ENCODE measurements at places on chromosomes 7 and 10. TPM values are rescaled to one million over a fixed set of nuclear protein-coding genes. Genes with fewer than 3 reads are reported as not detected.

Gene STEAP4
- total RNA-seq = 0.54 TPM

Gene ARMC3
- total RNA-seq = 2.1 TPM

Gene RAB19
- total RNA-seq = 5.1 TPM

Gene PSMG3
- 20.3 TPM for total RNA-seq

Gene WEE2
- total RNA-seq = 0.33 TPM

Gene NUTM2B
- total RNA-seq = 1.5 TPM

- peaks cover 6% of the 10 kb centered on the region for H3K4me1 ChIP-seq
- peak overlapping the region; percentile 90 for H3K4me3 ChIP-seq
- DNase-seq = peak; percentile 45
- no peak overlapping the region for H3K27ac ChIP-seq
These were observed 53.8 kb downstream of the KCTD7 start for GRCh38 chr7:66682350-66683093.

DNA sequence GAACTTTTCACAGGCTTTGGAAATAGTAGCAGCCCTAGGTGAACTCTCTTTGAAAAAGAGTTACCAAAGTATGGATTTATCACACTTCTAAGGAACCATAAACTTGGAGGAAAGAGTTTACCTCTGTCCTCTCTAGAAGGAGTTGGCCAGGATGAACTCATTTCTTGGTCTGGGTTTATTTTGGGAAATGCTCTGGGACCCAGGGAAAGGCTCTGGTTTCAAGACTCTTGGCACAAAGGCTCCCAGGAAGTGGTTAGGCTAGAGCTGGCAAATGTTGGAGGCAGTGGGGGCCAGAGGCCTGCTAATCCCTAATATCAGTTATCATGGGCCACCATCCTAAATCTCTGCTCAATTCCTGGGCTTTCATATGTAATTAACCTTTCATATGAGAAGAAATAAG, 36.3 kb upstream of the CDK6 start:
- H3K4me1 ChIP-seq = no peaks in the 10 kb centered on the region
- peaks cover 4% of the 10 kb centered on the region for H3K36me3 ChIP-seq
- no peaks in the 10 kb centered on the region for H3K27me3 ChIP-seq
- no peak overlapping the region for H3K4me3 ChIP-seq

- no peak overlapping the region for H3K27ac ChIP-seq
- no peaks in the 10 kb centered on the region for H3K4me1 ChIP-seq
- H3K4me3 ChIP-seq = no peak overlapping the region
- peaks cover 3% of the 10 kb centered on the region for H3K27me3 ChIP-seq
- no peak for DNase-seq
- H3K36me3 ChIP-seq = no peaks in the 10 kb centered on the region
These were observed 60.8 kb upstream of the HABP2 start for GRCh38 chr10:113491967-113492565.

GRCh38 chr10:4017336-4017735, 232.3 kb upstream of the KLF6 start:
- no peaks in the 10 kb centered on the region for H3K4me1 ChIP-seq
- H3K36me3 ChIP-seq = no peaks in the 10 kb centered on the region
- no peaks in the 10 kb centered on the region for H3K27me3 ChIP-seq
- DNase-seq = no peak

DNA sequence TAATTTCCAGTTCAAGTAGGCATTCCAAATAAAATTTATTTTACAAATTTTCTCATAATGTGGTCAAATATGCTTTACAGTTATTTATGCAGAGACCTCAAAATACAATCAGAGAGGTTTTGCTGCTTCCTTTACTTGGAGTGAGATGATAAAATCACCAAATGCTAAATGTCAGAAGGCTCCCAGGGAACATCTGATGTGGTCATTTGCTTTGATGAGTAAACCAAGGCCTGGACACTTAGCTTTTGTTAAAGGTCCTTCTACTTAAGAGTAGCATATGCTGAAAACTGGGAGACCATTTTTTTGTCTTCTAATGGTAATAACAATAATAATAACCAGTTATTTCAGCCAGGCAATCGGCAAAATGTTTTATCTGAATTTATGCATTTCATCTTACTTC, 60.6 kb upstream of the AKR1E2 start:
- H3K27ac ChIP-seq = no peak overlapping the region
- no peak for DNase-seq
- H3K4me3 ChIP-seq = no peak overlapping the region
- no peaks in the 10 kb centered on the region for H3K27me3 ChIP-seq
- H3K36me3 ChIP-seq = no peaks in the 10 kb centered on the region

- H3K27me3 ChIP-seq = no peaks in the 10 kb centered on the region
- DNase-seq = no peak
- peaks cover 39% of the 10 kb centered on the region for H3K4me1 ChIP-seq
These were observed 87.3 kb upstream of the STEAP1B start for GRCh38 chr7:22587322-22587721.

GRCh38 chr10:36624551-36625100, 500.8 kb upstream of the ANKRD30A start:
- no peak for DNase-seq
- H3K27me3 ChIP-seq = peaks cover 1% of the 10 kb centered on the region
- no peak overlapping the region for H3K4me3 ChIP-seq
- H3K36me3 ChIP-seq = peaks cover 5% of the 10 kb centered on the region
- H3K4me1 ChIP-seq = no peaks in the 10 kb centered on the region
- no peak overlapping the region for H3K27ac ChIP-seq

GRCh38 chr7:50832744-50833143, 50.0 kb upstream of the GRB10 start:
- H3K27ac ChIP-seq = no peak overlapping the region
- no peaks in the 10 kb centered on the region for H3K36me3 ChIP-seq
- H3K27me3 ChIP-seq = peaks cover 1% of the 10 kb centered on the region

GRCh38 chr7:151104411-151105235, 18.3 kb downstream of the AGAP3 start:
- H3K27ac ChIP-seq = no peak overlapping the region
- no peak for DNase-seq
- peak overlapping the region; percentile 1 for H3K4me3 ChIP-seq
- H3K27me3 ChIP-seq = peaks cover 8% of the 10 kb centered on the region

GRCh38 chr7:69365651-69366192, 232.6 kb upstream of the AUTS2 start:
- H3K4me3 ChIP-seq = no peak overlapping the region
- no peak overlapping the region for H3K27ac ChIP-seq
- H3K4me1 ChIP-seq = no peaks in the 10 kb centered on the region
- H3K36me3 ChIP-seq = no peaks in the 10 kb centered on the region

- DNase-seq = no peak
- no peak overlapping the region for H3K27ac ChIP-seq
- H3K4me1 ChIP-seq = peaks cover 7% of the 10 kb centered on the region
These were observed 171.2 kb downstream of the LSM5 start for GRCh38 chr7:32319012-32319382.

GRCh38 chr7:18566829-18567228, 71.3 kb downstream of the HDAC9 start:
- H3K27me3 ChIP-seq = no peaks in the 10 kb centered on the region
- no peak overlapping the region for H3K27ac ChIP-seq
- DNase-seq = no peak

DNA sequence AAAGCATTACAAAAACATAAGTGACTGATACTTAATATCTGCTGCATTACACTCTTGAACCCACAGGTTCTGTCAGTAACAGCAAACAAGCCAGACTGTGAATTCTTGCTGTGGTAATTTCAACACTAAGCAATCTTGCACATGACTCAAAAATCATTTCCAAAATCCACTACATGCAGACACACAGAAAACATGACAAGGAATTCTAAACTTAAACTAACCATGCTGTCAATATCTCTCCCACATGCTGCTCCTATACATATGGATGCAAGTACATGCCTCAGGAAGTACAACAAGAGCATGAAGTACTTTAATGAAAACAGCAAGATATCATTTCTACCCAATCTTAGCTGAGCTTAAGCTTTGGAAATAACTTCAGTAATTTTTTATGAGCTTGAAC, 890.2 kb upstream of the KCND2 start:
- H3K27me3 ChIP-seq = no peaks in the 10 kb centered on the region
- no peaks in the 10 kb centered on the region for H3K4me1 ChIP-seq
- H3K27ac ChIP-seq = no peak overlapping the region
- H3K36me3 ChIP-seq = no peaks in the 10 kb centered on the region
- no peak for DNase-seq

- H3K4me1 ChIP-seq = peaks cover 2% of the 10 kb centered on the region
- no peak overlapping the region for H3K27ac ChIP-seq
- H3K36me3 ChIP-seq = no peaks in the 10 kb centered on the region
- no peak for DNase-seq
- H3K4me3 ChIP-seq = no peak overlapping the region
- H3K27me3 ChIP-seq = peaks cover 10% of the 10 kb centered on the region
These were observed 4.9 kb downstream of the GCK start for GRCh38 chr7:44184206-44184872.

- H3K4me1 ChIP-seq = no peaks in the 10 kb centered on the region
- peaks cover 4% of the 10 kb centered on the region for H3K27me3 ChIP-seq
- no peak overlapping the region for H3K4me3 ChIP-seq
These were observed 34.1 kb upstream of the KCNMA1 start for GRCh38 chr10:77671594-77672252.

- no peak overlapping the region for H3K27ac ChIP-seq
- H3K36me3 ChIP-seq = no peaks in the 10 kb centered on the region
- no peaks in the 10 kb centered on the region for H3K27me3 ChIP-seq
- DNase-seq = no peak
- no peak overlapping the region for H3K4me3 ChIP-seq
- no peaks in the 10 kb centered on the region for H3K4me1 ChIP-seq
These were observed 153.5 kb downstream of the LSM5 start for GRCh38 chr7:32336726-32337125.
